ENCODE measurements at places on chromosomes 4 and X. TPM values are rescaled to one million over a fixed set of nuclear protein-coding genes. Genes with fewer than 3 reads are reported as not detected.

- ATAC-seq, result no peak
Measured at GRCh38 chr4:121784975-121785374, 16.1 kb upstream of the EXOSC9 start.

DNA sequence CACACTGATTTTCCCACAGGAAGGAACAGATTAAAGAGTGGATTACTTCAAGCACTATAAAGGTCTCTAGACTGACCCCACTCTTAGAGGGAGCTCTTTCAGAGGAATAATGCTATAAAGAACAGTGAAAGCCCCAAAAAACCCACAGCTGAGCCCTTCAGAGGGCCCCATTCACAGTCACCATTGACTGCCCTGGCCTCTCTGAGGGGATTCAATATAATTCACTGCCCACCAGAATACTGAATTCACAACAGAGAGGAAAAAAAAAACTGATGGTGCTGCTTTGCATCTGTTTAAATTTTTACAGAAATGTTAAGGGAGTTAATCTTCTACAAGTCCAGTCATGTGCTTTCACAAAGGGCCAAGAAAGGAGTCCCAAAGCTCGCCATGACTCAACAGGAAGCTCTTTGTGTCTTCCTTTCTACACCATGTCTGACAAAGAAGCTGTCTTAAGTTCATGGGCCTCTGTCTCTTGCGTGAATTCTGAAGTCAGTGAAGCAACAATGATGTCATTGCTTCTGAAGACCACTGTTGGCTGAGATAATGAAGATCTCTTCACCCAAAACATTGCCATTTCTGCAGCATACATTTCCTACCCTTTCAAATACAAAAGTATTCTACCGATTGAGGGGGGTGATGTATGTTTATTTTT is 174.9 kb downstream of the ADAMTS3 start:
- peak; percentile 97 for ATAC-seq

- ATAC-seq, result no peak
Measured at GRCh38 chr4:129550281-129550785, 454.4 kb downstream of the C4orf33 start.

DNA sequence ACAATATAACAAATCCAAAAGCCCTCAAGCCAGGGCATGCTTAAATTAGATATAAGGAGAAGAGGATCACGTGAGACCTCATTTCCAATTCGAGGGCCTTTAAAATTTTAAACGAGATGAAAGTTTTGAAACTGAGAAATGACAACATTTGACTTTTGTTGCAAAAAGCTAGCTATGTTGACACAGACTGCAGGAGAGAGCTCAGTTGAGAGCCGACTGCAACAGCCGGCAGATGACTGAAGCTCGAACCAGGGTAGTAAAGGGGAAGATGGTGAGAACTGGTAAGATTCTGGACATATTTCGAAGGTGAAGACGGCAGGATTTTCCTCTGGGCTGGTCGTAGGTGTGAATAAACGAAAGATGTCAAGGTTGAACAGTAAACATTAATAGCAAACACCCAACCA is 773 bp downstream of the PRMT9 start:
- ATAC-seq, result peak; percentile 38

DNA sequence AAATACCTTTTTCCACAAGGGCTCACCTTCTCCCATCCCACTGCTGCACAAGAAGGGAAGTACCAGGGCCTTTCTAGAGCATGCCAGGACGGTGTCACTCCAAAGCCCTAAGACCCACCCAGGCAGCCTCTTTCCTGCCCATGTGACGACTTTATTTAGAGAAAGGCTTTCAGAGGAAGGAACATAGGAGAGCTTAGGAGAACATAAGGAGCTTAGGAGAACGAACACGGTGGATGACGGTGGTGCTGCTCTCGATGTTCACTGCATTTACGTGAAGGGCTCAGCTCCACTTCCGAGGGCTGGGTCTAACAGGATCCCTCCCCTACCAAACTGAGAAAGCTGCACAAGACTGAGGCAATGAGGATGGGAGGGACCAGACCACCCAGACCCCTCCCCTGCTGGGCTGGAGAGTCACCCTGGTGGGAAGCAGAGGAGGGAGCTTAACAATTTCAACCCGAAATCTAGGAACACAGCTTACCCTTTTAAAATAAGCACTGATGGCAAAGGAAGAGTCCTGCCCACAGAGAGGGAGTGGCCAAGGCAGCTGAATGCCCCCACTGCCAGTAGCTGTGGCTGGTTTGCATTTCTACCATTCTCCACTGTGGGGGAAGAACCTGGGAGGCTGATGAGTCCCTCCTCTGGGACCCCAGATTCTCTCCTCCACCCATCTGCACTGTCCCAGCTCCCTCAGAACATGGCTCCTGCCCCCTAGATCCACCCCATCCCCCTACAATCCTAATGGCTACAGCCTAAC is 29.8 kb downstream of the ZFYVE28 start:
- ATAC-seq, result no peak

DNA sequence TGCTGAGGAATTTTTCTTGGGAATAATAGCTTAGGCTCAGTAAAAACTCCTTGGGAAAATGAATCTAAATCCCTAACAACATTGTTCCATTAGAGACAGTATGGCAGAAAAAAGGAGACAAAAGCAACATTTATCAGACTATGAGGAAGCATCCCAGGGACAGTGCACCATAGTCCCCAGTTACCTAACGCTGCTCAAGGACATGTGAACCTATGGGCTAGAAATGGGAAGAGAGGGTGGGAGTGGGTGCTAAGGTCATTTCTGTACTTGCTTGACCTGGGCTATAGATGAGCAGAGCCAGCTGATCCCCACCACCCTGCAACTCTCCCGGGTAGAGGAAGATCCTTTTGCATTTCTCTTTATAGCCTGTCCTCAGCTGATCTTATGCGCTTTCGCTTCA is 98.2 kb upstream of the CBR4 start:
- no peak for ATAC-seq

GRCh38 chrX:16075087-16075486 is 48.3 kb upstream of the GRPR start:
- no peak for ATAC-seq

GRCh38 chr4:155268821-155269220 is 60.4 kb downstream of the NPY2R start:
- no peak for ATAC-seq

GRCh38 chr4:123166023-123166422 is 230.6 kb upstream of the SPRY1 start:
- ATAC-seq, result no peak

GRCh38 chr4:78323439-78323838 is 228.1 kb upstream of the ANXA3 start:
- ATAC-seq, result no peak

DNA sequence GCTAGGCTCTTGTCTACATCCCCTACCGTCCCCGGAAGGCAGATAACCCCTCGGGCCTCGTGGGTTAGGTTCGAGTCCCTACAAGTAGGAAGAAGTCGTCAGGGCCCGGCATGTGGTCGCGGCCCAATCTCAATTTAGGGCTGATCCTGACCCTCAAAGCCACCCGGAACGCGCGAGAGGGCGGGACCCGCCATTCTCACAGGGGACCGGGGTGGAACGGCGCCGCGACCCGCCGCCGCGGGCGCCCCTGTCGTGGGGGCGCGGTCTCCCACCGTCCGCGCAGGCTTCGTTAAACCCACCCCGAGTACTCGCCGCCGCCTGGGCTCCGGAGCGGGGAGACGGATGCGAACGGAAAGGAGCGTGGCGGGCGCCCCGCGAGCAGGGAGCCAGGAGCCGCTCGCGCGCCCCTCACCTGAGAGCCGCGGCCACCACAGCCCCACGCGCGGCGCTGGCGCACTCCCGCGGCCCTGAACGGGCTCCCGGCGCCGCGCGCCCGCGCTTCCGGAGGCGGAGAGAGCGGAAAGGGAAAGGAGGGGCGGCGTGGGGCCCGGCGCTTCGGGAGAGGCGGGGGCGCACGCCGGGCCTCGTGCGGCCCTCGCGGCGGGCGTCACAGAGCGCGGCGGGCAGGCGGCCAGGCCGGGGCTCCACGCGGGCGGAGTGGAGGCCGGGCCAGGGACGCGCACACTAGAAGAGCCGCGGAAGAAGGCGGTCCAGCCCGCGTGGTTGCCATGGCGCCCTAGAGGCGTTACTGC is at the start of gene CFAP97:
CFAP97 (minus strand) TSS at position 515 of the 752 bp plus-strand sequence. CDS start 12,804 bp downstream, outside the sequence.
- ATAC-seq, result peak; percentile 94

DNA sequence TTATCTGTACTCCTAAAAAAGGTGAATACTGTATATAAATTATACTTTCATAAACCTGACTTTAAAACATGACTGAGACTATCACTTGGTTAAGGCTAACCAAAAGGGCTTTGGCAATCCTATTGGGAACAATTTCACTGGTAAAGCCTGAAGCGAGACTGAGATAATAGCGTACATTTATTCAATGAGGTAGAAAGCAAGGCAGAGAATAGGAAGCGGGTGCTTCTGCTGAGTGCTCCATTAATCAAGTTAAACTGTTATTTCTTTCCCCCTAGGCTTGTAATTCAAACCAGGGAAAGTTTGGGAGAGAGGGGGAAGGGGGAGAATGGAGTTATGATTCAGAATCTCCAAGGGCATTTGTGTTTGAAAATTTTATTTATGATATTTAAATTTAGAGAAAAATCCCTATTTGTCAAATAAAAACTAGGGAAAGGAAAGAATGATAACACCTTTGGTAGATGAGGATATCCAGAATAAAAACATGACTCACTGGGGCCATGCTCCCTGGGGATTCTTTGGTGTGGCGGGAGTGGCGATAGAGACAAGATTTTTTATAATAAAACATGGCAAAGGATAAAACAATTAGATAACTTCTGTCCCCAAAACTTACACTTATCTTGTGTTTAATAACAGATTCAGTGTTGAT is 34.6 kb upstream of the SORBS2 start:
- ATAC-seq, result no peak

- ATAC-seq, result peak; percentile 47
Measured at GRCh38 chr4:78517050-78517652, 34.4 kb upstream of the ANXA3 start.

DNA sequence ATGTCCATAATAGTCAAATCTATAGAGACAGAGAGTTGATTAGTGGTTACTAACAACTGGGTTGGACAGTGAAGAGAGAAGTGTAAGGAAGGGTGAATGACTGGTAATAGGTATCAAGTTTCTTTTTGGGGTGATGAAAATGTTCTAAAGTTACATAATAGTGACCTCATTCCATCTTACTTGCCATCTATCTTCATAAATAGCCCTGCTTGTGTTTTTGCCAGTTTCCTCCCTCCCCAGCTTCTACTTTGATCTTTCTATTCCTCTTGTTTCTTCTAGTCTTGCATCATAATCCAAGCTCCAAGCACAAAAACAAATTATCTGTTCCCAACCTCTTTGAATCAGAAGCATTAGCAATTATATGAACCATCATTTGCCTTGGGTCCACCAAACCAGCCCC is 40.2 kb upstream of the TET2 start:
- ATAC-seq, result no peak

- no peak for ATAC-seq
Measured at GRCh38 chr4:168710353-168710946, 213.6 kb downstream of the PALLD start.

DNA sequence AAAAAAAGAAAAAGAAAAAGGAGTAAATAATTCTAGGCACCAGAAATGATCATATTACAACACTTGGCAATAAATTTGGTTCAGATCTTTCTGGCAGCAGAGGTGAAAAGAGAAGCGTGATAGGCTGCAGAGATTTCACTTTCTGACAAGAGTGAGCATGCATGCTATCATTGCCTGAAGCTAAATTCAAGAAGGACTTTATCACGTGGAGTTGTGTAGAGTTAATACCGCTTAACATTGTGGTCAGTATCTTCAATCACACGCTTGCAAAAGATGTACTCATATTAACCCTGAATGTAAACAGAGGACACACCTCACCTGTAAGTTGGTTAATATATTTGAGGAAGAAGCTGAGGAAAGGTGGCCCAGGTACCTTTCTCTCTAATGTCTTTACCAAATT is 31.4 kb upstream of the RBPJ start:
- ATAC-seq, result peak; percentile 88

DNA sequence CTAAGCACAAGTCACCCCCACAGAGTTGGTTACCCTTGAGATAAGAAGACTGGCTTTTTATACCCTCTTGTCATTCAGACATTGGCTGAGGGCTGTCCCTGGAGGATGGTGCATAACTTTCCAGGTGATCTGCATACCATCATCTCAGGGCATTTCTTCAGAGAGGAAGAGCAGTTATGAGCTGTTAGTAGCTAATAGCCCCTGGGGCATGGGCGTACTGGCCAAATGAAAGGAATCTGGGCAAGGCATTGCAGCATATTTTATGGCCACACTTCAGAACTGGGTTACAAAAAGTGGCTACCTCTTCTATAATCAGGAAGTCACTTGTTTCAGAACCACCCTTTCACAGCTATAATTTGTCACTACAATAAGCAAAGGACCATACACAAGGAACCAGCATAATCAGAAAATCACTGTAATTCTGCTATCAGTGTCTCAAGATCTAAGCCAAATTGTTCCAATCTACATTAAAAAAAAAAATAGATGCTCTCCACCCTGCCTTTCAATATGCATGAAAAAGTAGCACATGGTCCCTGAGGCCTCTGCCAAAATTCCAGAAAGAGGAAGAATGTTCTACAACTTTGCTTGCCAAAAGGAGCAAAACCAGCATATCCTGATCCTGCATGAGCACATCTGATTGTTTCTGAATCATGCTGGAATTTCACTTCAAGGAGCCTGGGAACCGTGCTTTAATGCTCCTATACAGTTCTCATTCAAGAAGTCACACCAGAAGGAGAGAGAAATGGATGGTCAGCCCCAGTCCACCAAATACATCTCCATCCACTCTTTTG is 92.0 kb downstream of the TMEM144 start:
- ATAC-seq, result no peak

GRCh38 chrX:37349221-37350033 is at the start of gene PRRG1:
PRRG1 (plus strand) TSS chrX:37349364; CDS start chrX:37406250, 56,886 bp downstream.
- ATAC-seq, result peak; percentile 88

DNA sequence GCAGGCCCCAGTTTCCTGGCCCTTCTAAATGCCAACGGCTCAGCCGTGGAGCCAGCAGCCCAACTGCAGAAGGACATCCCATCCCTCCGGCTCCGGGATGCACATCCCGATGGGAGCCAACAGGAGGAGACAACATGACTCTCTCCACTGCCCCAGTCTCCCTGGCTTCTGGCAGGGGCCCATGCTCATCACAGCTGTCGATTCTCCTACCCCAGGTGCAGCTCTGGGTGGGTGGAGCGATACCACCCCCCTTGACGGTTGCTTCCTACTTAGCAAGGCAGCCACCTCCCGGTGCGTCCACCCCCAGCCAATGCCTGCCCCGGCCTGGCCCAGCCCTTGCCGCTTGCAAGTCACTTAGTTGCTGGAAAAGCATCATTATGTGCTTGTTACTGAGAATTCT is 19.5 kb downstream of the ZNF275 start:
- ATAC-seq, result no peak

SPATA4 gene
- not detected for total RNA-seq

SLC4A4 gene
- total RNA-seq, result 0.96 TPM

PALLD gene
- total RNA-seq, result 70.1 TPM

PWWP3B gene
- 0.04 TPM for total RNA-seq

HSFX3 gene
- not detected for total RNA-seq

HMX1 gene
- total RNA-seq, result not detected

LINC00632 gene
- total RNA-seq, result 3.1 TPM

RBM3 gene
- 273 TPM for total RNA-seq

FATE1 gene
- not detected for total RNA-seq

BTK gene
- 1.0 TPM for total RNA-seq

CXCL8 gene
- total RNA-seq, result 3.2 TPM

ARHGAP36 gene
- total RNA-seq, result not detected

MAGEA10 gene
- not detected for total RNA-seq

AREG gene
- 21.0 TPM for total RNA-seq

Data from esophagus mucosa (tissue), 1 donor.